Activated CD4-positive, alpha-beta T cell treated with anti-CD3 and anti-CD28 coated beads for 36 hours (primary cell): ENCODE measurements at places on chromosomes 7 and 10. TPM values are rescaled to one million over a fixed set of nuclear protein-coding genes. Genes with fewer than 3 reads are reported as not detected.

Gene PHKG1
- 1.6 TPM for total RNA-seq

Gene SH2B2
- 3.2 TPM for total RNA-seq

DNA sequence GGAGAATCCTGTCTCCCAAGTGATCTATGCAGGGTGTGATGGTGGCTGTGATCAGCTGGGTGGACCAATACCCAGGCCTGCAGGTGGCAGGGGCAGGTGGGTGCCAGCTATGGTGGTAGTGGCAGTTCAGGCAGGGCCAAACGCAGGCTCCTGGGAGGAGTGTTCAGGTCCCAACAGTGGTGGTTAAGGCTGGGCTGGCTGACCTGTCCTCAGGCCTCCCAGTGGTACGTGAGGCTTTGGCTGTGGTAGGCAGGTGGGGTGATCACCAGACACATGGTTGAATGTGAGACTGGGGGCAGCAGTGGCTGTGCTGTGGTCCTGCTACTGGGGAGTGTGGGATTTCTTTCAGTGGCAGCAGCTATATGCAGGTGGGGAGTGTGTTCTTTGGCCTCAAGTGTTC, 126.7 kb upstream of the STARD3NL start:
- no peak for DNase-seq

- no peak for DNase-seq
Observed at GRCh38 chr7:29486191-29486700, 77.4 kb upstream of the PRR15 start.

- DNase-seq, result no peak
Observed at GRCh38 chr10:31912289-31912688, 16.3 kb downstream of the ARHGAP12 start.
